Umbilical cord (tissue), 2 donors: ENCODE measurements at places on chromosomes 4 and X. TPM values are rescaled to one million over a fixed set of nuclear protein-coding genes. Genes with fewer than 3 reads are reported as not detected.

AMBN gene
- total RNA-seq, result 7.9 TPM

GUCY1A1 gene
- 252 TPM for total RNA-seq

DAPP1 gene
- 9.1 TPM for total RNA-seq

BTC gene
- 0.96 TPM for total RNA-seq

DNA sequence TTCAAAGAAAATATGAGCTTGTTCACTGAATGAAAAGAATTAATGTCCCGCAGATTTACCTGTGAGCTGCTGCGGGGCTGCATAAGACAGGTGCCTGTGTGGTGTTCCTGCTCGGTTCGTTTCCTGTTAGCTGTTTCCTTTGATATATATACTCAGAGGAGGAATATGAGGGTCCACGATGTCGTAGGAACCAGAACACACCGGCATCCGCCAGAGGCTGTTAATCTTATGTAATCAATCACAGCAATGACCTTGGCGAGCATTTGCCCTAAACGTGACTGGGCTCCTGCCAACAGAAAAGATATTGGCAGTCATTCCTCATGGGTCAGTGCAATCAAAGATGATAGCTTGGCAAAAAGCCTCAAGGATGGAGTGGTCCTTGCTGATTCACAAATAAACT, 260.1 kb downstream of the EVC2 start:
- no peak for DNase-seq

GRCh38 chr4:7651461-7651921, 216.8 kb upstream of the PSAPL1 start:
- peak; percentile 61 for DNase-seq

GRCh38 chrX:69142788-69143469, 22.3 kb downstream of the PJA1 start:
- DNase-seq, result peak; percentile 72
